ENCODE measurements at places on chromosomes 2 and 18.

- no peak for DNase-seq
These were observed 163.2 kb upstream of the SPRED2 start for GRCh38 chr2:65595630-65596029.

DNA sequence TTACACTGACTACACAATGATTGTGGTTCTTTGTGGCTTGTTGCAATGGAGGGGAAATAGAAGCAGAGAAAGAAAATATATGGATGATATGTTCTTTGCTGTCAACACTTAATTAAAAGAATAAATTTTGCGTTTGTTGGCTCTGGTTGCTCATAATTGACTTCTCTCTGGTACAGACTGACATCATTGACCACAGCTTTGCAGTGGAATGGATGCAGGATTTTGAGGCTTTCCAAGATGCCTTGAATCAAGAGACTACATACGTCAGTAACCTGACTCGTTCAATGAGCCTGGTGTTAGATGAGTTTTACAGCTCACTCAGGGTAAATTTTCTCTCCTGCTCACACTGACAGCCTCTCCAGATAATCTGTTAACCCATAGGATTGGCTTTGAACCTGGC lies 9.9 kb downstream of the GPN1 start:
- DNase-seq, result no peak

DNA sequence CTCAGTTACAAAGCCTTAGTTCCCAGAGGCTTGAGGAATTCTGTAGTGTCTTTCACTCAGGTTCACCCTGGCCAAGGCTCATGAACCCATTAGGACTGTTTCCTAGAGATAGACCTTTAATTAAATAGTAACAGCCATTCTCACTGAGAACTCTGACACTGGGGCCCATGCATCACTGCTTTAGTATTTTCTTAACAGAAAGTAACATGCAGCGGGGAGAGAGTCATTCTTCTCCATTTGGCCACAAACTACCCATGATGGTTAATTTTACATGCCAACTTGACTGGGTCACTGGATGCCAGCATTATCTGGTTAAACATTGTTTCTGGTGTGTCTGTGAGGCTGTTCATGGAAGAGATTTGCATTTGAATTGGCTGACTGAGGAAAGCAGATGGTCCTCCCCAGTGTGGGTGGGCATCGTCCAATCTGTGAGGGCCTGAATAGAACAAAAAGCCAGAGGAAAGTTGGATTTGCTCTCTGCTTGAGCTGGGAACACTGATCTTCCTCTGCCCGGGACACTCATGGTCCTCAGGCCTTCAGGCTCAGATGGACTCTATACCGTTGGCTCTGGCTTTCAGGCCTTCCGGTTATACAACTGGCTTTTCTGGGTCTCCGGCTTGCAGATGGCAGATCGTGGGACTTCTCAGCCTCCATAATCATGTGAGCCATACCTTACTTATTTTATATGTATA lies 5.6 kb upstream of the CPLX4 start:
- DNase-seq, result no peak

- no peak for DNase-seq
These were observed 19.6 kb upstream of the ROCK2 start for GRCh38 chr2:11363868-11364564.

- DNase-seq, result no peak
These were observed 784.1 kb upstream of the CDH7 start for GRCh38 chr18:64966667-64967066.

- peak; percentile 92 for DNase-seq
These were observed 7.1 kb upstream of the ZFP36L2 start for GRCh38 chr2:43233218-43234212.

DNA sequence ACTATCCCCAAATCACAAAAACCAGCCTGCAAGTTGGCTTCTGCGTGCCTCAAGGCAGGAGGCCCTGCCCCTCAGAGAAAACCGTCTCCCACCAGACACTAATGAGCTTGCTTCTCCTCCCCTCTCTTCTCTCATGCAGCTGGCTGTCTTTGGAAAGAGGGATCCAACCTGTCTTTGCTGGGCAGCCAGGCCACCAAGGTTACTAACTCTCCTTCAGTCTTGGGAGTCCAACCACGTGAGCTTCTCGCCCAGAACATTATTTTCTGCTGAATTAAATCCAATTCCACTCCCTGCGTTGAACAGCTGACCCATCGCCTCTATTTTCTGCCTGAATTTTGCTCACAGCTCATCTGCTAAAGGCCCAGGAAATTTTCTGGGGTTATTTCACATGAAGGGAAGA lies 291.3 kb upstream of the NCKAP5 start:
- no peak for DNase-seq

- DNase-seq, result no peak
These were observed 26.9 kb upstream of the ARL5A start for GRCh38 chr2:151855111-151855510.

- no peak for DNase-seq
These were observed 45.1 kb upstream of the FHL2 start for GRCh38 chr2:105443617-105444598.

GRCh38 chr2:207231106-207231865 lies 65.5 kb upstream of the KLF7 start:
- no peak for DNase-seq

DNA sequence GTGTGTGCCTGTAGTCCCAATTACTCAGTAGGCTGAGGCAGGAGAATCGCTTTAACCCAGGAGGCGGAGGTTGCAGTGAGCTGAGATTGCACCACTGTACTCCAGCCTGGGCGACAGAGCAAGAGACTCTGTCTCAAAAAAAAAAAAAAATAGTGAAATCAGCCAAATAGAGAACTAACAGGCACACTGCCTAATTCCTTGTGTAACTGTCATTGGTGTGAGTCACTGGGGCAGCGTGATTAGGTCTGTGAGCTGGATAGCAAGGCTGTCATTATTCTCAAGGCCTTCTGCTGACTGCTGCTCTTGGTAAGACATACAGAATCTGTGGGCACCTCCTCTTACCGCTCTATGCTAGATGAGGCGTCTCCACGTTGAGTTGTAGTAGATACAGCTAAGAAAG lies 270.3 kb downstream of the NEDD4L start:
- peak; percentile 28 for DNase-seq

- no peak for DNase-seq
These were observed 149.8 kb downstream of the CYP26B1 start for GRCh38 chr2:71997843-71998242.

GRCh38 chr2:30625701-30626100 lies 178.7 kb downstream of the LCLAT1 start:
- DNase-seq, result no peak

DNA sequence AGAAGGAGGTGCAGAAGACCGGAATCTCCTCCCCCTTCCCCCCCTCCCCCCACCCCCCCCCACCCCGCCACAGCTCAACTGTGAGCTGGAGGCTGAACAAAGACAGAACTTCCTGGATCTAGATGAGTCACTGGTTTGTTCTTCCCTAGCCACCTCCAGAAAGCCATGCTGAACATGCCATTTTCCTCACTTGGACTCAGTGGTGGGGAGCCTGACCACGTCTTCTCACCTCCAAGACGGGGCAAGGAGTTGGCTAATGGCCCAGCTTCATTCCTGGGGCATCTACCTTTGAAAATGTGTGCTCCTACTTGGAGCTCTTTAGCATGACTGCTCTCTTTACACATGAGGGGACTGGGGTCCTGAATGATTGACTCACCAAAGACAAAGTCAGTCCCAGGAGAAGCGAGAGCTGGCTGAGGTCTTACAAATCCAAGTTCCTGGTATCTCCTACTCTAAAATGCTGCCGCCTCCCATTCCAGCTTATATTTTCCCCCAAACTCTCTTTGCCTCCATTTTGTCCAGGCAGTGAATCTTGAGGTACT lies 22.6 kb upstream of the FZD5 start:
- DNase-seq, result peak; percentile 60

DNA sequence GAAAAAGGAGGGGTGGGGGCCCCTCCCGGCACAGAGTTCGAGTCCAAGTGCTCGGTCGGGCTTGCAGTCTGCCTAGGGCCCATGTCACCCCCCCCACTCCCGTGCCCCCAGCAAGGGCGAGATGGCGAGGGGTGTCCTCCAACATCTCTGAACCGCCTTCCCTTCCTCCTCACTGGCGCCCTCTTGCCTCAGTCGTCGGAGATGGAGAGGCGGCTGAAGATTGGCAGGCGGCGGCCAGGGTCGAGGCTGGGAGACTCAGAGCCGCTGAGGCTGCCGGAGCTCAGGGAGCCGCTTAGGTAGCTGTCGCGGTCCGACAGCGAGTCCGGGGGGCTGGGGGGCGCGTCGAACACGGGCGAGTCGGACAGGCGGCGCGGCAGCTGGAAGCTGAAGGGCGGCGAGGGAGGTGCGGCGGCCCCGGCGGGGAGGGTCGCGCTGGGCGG lies 2.3 kb downstream of the ZFP36L2 start:
- no peak for DNase-seq

DNA sequence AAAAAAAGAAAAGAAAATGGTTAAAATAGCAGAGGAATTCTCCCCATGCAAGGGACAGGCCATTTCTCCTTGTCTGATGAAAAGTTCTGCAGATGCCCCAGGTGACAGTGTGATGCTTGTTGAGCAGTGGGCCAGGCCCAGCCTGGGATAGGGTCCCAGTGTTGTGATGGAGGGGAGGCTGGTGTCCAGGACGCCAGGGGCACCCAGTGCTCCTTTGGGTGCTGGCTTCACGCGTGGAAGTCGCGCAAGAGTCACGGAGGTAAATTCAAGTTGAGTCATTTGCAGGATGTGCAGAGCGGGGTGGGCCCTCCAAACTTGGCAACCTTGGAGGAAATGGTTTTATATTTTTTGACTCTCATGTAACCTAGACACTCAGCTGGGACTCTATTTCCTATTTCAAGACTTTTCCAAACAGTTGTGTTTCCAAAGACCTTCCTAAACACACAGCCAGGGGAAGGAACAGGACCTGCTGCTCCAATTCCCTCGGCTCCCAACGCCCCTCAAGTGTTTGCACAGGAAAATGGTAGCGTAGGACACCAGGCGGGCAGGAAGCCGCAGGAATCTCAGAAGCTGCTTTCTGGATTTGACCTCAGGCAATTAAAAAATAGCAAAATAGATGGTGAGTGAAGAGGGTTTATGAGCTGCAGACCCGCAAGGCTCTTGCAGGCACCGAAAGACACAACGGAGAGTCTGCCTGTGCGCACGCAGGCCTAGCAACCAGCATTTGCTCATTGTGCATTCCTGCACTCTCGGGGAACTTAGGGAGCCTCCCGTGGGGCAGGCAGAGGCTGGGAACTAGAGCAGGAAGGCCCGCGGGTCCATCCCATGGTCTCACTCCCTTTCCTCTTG lies 107.1 kb upstream of the ODC1 start:
- no peak for DNase-seq

DNA sequence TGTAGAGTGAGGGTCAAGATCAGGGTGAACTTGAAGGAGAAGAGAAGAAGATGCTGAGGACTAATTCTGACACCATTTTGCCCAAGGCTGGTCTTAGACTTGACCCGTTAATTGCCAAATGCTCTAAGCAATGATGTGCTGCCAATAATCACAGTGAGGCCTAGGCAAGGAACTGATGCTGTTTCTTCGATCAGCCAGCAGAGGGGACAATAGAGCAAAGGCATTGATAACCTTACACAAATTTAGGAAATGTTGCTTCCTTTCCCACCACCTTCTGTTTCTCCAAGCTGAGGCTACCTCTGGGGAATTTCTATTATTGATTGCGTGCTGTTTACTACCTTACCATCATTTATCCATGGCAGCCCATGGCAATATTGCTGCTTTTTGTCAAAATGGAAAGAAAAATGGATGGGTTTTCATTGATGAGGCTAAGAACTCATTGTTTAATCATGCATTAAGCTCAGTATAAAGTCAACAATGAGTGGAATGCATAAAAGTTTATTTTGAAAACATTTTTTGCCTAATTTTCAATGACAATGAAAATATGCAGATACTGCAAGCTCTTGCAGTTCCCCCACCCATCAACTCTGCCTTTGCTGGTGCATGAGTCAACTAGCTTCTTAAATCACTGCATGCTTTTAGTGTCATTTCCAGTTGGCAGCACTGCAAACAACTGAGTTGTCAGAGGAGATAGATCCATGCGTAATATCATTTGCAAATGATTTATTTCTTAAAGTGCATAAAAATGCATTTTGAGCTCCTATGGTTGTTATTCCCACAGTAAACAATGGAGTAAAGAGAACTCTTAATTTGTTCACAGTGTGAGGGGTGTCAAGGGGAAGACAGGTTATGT lies 116.4 kb upstream of the NYAP2 start:
- DNase-seq, result peak; percentile 26

DNA sequence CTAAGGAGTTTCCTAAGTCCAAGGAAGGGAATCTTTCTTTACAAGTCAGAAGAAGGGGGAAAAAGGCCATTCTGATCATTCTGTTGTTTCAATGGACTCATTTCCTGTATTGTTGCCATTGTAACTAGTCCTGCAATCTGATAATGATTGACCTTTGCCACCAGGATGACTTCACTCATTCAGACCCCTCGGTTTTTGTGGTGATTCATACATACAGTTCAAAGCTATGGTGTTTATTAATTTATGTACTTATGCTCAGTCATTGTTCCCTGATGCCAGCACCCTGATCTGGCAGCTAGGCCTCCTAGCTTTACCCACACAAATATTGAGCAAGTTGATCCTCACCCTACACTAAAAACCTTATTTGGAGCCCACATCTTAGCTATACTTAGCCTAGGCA lies 57.6 kb upstream of the ZNF519 start:
- DNase-seq, result no peak

DNA sequence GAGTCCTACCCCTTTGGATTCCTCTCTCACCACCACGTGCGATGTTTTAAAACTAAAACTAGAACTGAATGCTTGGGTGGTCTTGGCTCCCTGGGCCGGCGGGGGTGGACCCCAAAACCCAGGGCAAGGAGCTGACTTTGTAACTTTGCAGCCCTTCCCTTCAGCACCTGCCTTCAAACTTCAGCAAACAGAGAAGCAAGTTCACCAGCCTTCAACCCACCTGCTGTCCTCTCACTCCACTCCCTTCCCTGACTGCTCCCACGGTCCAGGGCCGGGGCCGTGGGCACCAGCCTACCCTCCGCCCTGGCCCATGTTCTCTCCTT lies 54.5 kb downstream of the COL6A3 start:
- DNase-seq, result no peak

GRCh38 chr2:173431191-173431590 lies 76.5 kb downstream of the CDCA7 start:
- DNase-seq, result no peak

DNA sequence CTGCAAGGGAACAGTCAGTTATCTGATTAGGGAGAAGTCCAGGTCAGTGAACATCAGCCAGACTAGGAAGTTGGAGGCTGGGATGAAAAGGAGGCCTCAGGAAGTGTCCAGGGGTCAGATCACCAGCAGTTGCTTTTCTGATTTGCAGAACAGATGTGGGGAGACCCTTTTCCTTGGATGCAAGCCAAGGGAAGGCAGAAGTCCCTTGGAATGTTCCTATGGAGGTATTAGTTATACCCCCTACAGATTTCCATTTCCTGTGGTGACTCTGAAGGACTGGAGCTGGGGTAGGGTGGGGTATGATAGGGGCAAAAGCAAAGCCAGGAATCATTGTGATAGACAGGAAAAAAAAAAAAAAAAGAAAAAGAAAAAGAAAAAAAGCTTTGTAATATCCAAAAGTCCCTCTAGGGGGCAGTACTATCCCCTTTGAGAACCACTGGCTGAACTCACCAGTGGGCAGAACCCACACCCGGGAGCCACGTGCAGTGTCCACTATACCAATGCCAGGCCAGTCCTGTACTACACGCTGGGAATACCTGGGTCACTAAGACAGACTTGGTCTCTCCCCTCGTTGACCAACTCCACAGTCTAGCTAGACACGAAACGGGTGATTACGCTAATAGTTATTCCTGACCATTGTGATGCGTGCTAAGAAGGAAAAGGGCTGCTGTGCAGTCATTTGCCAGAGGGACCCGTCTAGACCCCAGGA lies 7.4 kb downstream of the DYSF start:
- peak; percentile 3 for DNase-seq

All from AML-193 (cell line).